Activated naive CD8-positive, alpha-beta T cell treated with anti-CD3 and anti-CD28 coated beads, Interleukin-2, amount 50 U/mL, for 24 hours (primary cell): ENCODE measurements at places on chromosomes 7 and 10.

DNA sequence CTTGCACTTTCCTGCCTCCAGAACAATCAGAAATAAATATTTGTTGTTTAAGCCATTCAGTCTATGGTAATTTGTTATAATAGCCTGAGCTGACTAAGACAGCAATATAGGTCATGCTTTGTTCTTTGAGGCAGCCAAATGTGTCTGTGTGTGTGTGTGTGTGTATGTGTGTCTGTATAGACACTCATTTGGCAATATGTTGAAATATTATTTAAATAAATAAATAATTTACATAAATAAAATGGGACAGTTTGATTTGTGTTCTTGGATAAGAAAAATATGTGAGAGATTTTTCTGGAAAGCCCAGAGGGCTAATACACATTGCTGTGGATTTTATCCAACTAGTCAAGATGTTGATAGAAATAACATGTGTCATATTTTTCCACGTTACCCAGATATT lies 140.2 kb downstream of the PTN start:
- DNase-seq: no peak

DNA sequence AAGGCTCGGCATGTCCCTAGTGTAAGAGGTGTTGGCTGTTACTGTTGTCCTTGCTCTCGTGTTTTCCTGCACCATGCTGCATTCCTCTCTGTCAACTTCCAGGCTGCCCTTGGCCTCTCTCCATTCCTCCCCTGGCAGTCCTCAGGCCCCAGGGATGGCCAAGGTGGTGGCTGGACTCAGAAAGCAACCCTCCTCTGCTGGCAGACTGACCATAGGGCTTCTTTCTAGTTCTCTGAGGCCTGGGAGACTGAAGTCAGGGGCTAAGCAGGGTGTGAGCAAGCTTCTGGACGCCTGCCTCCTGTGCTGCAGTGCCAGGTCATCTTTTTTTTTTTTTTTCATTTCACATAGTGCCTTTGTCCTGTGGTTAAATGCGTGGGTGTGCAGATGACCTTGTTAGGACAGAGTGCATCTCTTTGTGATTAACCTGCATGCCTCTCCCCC lies 72.0 kb downstream of the GOLGA7B start:
- DNase-seq: no peak

- DNase-seq: no peak
These were observed 22.0 kb downstream of the LAMB4 start for GRCh38 chr7:108108131-108108530.

DNA sequence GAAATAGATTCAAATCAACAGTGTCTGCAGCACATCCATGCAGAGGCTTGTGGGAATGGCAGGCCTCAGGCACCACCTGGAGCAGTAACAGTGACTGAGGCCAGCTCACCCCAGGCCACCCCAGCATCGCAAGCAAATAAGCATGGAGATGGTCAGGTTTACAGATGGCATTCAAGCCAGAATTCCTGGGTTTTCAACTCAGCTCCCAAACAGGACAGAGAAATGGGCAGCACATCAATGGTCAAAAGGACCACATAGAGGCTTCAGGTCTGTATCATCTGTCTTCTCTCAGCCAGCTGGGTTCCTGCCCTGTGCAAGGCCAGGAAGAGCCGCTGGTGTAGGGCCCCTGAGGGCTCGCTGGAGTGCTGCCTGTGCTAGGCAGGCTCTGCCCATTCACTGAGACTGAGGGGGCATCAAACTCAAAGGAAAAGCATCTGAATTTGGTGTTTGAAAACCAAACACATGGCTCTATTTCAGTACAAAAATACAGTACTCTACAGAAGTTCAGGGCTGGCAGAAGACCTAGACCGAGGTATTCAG lies 112.5 kb downstream of the KMT2E start:
- DNase-seq: no peak
